ENCODE measurements at places on chromosomes 7 and 10. TPM values are rescaled to one million over a fixed set of nuclear protein-coding genes. Genes with fewer than 3 reads are reported as not detected.

GNGT1 gene
- not detected for total RNA-seq

MYL10 gene
- 14.8 TPM for total RNA-seq

ITGA8 gene
- total RNA-seq, result 8.4 TPM

ASAH2 gene
- 1.6 TPM for total RNA-seq

IDI2 gene
- total RNA-seq, result not detected

CACNB2 gene
- total RNA-seq, result 1.3 TPM

ABCC2 gene
- 1.1 TPM for total RNA-seq

NUTM2D gene
- 5.7 TPM for total RNA-seq

CALCR gene
- 9.4 TPM for total RNA-seq

SPDYE9 gene
- 0.04 TPM for total RNA-seq

TMEM178B gene
- total RNA-seq, result 0.62 TPM

MBL2 gene
- not detected for total RNA-seq

ADAM8 gene
- total RNA-seq, result 1.4 TPM

ASIC3 gene
- 1.3 TPM for total RNA-seq

CD36 gene
- total RNA-seq, result 300 TPM

GGCT gene
- total RNA-seq, result 37.8 TPM

NUDT5 gene
- 24.2 TPM for total RNA-seq

HOXA10 gene
- total RNA-seq, result 21.2 TPM
